ENCODE measurements at places on chromosomes 3 and 15.

DNA sequence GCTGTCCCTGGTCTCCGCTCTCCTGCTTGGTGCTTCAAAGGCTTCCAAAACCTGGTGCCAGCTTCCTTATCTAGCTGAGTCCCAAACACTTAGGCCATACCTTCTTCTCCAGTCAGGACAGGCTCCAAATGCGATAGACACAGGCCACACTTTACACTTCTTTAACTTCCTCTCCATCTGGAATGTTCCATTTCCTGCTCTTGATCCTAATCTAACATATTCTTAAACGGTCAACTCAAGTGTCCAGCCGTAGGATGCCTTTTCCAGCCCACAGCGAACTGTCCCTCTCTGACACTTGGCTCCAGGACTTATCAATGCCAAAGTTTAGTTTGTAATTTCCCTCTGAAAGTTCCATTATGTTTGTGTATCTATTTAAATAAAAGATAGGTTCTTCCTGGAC is 19.2 kb upstream of the PLA2G4F start:
- DNase-seq: no peak

DNA sequence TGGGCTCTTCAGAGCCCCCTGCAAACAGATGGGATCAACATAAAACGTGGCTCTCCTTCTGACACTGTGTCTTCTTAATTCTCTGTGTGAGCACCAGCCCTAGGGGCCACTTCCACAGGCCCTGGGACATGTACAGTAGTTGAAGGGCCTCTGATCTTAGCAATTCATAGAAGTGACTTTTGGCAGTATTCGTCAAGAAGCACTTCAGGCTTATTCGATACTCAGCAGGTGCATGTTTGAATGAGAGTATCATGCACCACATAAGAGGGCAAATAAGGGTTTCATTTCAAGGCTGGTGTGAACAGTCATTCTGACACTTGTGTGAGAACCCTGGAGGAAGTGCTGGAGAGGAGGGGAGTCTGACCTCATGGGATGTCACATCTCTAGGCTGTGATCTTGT is 113.9 kb downstream of the GABRG3 start:
- no peak for DNase-seq

GRCh38 chr3:192747145-192747544 is 19.8 kb upstream of the FGF12 start:
- DNase-seq: no peak

GRCh38 chr15:74782259-74783071 is 585 bp downstream of the CSK start:
- no peak for DNase-seq

GRCh38 chr3:11724615-11725339 is 81.1 kb upstream of the VGLL4 start:
- DNase-seq: no peak

DNA sequence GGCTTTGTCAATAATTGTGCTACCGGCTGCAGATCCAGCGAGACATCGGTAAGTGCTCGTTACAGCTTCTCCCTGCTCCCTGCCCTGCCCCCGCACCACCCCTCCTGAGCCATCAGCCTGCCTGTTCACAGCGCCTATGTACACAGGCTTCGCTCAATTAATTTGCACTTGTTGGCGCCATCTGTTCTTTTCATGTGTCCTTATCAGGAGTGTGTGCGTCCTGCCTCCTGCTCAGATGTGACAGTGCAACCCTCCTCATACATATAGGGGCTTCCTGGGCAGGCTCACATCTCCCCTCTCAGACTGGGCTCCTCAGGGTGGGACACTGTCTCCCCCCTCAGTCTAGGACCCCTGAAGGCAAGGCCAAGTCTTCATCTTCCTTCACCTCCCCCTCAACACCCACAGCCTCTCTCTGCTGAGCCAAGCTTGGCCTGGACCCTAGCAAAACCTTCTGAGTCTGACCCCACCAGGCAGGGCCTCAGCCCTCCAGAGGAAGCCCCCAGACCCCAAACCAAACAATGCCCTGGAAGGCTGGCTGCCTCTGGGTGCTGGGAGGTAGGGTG is 54.9 kb downstream of the CYP11A1 start:
- DNase-seq: no peak

DNA sequence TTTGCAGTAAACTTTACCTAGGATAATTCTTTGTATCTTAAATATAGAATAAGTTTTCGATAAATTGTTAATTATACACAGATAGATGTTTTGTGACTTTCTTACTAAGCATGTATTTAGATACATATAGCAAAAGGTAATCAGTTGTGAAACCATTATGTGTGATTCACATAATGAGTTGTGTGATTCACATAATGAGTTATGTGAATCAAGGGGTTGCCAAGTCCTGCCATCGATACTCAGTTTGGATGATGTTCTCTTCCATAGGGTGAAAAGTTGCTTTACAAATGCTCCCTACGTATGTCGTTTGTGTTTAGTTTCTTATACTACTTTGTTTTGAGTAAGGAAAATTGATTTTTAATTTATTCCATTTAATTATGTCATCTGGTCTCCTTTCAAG is 682.1 kb downstream of the MECOM start:
- DNase-seq: no peak

DNA sequence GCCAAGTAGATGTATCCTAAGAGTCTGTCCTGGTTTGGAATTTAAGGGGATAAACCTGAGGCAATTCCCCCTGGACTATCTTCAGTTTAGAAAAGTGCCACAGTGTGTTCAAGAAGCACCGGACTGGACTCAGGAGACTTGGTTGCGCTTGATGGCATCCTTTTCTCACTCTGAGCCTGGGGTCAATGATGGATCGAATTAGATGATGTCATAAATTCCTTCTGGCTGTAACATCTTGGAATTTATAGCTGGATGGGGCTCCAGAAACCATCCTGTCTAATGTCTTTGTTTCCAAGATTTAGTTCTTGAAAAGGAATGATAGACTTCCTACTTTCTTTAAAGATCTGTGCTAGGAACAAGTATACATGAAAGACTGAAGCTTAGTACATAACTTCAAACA is 280.6 kb downstream of the LPP start:
- no peak for DNase-seq

DNA sequence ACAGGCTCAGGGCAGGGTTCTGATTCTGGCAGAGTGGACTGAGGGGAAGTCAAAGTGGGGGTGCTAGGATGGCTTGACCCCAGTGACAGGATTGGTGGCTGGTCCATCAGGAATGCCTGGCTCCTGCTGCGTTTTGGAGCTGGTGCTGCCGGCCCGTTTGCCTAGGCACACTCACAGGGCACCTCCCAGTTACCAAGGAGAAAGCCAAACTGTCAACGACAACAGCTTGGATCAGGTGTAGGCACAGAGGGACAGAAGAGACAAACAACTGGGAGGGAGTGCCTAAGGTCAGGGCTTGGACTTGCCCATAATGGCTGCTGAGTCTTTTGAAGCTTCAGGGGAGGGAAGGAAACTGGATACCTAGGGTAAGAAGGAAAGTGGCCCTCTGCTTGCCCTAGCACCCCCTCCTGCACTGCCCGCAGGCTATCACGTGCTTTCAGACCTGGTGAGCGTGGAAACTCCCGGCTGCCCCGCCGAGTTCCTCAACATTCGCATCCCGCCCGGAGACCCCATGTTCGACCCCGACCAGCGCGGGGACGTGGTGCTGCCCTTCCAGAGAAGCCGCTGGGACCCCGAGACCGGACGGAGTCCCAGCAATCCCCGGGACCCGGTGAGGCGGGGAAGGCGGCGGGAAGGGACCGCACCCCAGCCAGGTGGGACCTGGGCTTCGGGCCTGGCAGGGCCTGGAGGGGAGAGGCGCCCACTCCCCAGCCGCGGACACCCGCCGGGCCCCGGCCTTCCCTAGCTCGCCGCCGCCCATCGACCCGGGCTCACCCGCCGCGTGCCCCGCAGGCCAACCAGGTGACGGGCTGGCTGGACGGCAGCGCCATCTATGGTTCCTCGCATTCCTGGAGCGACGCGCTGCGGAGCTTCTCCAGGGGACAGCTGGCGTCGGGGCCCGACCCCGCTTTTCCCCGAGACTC is 5.1 kb downstream of the DUOX1 start:
- no peak for DNase-seq

GRCh38 chr3:129461022-129461421 is 21.0 kb downstream of the IFT122 start:
- no peak for DNase-seq

DNA sequence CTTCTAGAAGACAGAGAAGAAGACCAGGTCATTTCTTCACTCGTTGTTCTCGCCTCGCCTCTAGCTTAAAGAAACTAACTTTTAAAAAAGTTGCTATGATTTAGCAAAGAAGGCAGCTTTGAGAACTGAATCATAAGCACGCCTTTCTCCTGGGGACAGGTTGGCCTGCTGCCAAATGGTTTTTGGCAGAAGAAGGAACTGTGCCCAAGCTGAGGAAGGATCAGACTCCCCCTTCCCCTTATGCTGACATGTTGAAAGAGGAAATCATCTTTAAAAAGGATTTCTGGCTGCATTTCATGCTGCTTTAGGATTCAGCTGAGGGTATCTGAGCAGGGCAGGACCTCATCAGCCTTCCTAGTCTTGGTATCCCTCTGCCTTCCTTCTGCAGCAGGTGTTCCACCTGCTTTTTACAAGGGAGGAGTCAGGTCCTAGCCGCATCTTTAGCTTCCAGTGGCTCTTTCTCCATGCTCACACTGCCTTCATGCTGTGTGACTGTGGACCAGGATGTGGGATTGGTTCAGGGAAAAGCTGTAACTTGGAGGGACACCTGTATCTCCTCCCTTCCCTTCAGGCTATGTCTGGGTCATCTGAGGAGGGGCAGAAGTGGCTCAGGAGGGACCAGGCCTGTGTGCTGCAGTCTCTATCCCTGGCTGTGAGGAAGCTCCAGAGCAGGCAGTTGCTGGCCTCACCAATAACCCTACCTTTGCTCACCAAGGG is 34.1 kb upstream of the HACD2 start:
- no peak for DNase-seq

- no peak for DNase-seq
These were observed 62.0 kb upstream of the GCNT3 start for GRCh38 chr15:59549301-59550185.

DNA sequence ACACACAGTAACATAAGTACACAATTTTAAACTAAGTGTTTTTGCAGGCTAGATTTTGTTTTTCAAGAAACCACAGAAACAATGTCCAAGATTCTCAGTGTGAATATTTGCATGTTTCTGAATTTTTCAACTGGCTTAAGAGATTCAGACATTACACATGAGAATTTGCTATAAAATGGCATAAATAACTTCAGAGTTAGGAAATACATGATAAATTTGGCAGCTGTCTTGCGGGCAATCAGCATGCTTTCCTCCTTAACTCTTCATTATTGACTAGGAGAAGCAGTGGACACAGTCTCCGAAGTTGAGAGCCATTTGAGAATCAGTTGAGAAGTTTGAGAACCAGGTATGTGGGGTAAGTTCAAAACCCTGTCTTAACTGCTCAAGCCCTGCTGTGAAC is 625.6 kb upstream of the SGO1 start:
- DNase-seq: no peak

DNA sequence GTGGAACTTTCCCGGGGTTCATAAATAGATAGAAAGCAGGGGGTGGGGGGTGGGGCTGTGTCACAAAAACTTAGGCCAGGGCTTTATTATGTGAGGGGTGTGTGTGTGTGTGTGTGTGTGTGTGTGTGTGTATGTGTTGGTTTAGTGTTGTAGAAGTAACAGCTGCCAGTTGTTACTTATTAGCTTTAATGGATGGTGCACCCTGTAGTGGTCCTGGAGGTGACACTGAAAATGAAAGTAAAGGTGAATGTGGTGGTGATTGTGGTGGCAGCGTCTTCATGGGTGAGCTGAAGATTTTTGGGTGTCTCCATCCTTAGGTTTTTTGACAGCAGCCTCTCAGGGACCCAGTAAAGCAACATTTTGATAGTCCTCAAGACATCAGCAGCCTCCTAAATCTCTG is 449.9 kb downstream of the PDCD6IP start:
- DNase-seq: no peak

- no peak for DNase-seq
These were observed 384.7 kb downstream of the EDEM1 start for GRCh38 chr3:5572168-5572567.

- no peak for DNase-seq
These were observed 49.9 kb upstream of the IL12A start for GRCh38 chr3:159938714-159939113.

GRCh38 chr3:100803711-100804110 is 94.4 kb downstream of the TFG start:
- no peak for DNase-seq

DNA sequence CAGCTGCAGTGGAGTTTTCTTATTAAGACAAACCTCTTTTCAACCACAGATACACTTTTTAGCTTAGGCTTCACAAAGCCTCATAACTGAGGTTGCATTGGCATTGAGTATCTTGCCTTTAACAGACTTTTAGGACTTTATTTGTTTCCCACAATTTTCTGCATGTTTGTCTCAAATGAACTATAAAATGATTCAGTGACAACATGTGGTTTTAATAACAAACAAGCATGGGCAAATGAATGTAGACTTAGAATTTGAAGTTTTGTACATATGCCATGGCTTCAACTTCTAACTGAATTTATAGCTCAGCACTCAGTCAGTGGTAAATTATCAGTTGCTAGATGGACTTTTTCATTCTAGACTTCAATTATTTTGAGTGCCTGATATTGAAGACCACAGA is 101.6 kb downstream of the SLC25A26 start:
- no peak for DNase-seq

GRCh38 chr3:177795859-177796258 is 598.6 kb upstream of the TBL1XR1 start:
- DNase-seq: no peak

DNA sequence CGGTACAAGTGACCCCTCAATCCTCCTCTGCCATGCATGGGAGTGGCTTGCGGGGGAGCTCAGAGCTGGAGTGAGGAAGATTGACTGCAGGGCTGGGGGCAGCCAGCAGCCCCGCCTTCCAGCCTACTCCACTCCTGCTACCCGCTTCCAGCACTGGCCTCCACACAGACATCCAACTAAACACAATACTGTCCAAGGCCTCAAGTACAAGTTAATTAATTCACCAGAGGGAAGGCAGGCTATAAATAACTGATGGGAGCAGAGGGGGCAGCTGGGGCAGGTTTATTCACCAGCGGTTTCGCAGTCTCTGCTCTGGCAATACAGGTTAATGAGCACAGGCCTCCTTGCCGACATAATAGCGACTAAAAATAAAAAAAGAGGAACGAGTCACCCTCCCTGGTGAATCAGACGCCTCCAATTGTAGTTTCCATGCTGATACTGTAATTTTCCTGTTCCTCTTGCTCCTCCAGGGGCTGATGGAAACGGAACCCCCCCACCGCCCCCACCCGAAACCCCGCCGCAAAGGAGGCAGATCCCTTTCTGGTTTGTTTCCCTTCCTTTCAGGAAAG is 166.4 kb upstream of the TLE3 start:
- no peak for DNase-seq

DNA sequence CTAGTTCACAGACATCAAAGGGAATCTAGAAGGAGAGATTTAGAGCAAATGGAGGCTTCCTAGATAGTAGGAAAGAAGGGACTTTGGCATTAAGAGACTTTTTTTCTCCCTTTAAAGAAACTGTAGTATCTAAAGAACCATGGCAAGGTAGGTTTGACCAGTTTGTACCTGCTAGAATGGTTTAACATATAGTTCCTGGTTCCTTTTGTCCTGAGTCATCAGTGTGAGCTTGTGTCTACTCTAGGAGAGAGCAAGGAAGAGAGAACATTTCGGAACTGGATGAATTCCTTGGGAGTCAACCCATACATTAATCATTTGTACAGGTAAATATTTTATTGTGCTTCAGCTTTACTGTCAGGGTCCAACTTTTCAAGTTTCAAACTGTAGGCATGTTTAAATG is 29.6 kb upstream of the TRPC1 start:
- DNase-seq: no peak
